ENCODE measurements at places on chromosomes 12 and 14.

DNA sequence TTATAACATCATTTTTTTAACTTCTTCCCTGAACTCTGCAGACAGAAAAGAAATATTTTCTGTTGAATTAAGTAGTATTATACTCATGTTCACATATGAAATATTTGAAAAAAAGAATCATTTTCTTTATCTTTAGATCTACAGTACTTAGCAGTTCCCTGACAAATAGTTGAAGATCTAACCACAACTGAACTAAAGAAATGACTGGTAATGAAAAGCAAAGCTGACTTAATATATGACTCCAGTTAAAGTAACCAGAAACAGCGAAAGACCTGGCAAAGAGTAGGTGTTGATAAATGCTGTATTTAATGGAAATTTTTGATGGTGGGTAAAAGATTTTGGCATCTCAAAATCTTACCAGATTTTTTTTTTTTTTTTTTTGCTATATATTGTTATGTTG is 207.1 kb upstream of the SLC16A7 start:
- no peak for DNase-seq

GRCh38 chr12:38921025-38921677 is 15.8 kb upstream of the CPNE8 start:
- DNase-seq: peak; percentile 4

- DNase-seq: no peak
Measured at GRCh38 chr12:75705749-75706711, 194.6 kb upstream of the KRR1 start.

DNA sequence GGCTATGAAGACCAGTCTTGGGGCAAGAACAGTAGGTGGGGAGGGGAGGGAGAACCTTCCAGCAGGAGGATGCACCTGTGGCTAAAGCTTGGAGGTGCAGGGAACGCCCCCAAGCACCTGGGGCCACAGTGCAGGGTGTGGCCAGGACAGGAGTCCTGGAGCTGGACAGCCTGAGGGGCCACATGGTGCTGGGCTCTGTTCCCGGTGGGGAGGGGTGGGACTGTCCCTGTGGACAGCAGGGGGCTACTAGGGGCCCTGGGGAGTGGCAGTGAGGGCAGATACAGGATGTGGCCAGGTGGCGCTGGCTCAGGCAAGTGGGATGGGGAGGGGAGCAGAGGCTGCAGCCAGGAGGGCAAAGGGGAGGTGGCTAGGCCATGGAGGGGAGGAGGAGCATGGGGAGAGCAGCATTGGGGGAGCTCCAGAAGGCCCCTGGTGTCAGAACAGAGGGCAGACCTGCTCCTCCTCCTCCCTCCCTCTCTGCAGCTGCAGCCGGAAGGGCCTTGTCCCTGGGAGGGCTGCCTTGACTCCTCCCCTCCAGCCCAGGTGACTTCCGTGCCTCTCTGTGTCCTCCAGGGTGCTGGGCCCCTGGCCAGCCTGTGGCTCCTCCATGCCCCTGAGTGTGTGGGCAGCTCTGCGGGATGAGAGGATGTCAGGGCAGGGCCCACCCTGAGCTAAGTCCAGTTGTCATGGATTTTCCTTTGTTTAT is 68.4 kb upstream of the DLK1 start:
- no peak for DNase-seq

GRCh38 chr14:56490379-56490778 is 89.2 kb upstream of the TMEM260 start:
- DNase-seq: no peak

GRCh38 chr12:95173392-95174251 is 43.6 kb downstream of the FGD6 start:
- DNase-seq: no peak

GRCh38 chr12:110530511-110530910 is 28.4 kb downstream of the RAD9B start:
- no peak for DNase-seq

DNA sequence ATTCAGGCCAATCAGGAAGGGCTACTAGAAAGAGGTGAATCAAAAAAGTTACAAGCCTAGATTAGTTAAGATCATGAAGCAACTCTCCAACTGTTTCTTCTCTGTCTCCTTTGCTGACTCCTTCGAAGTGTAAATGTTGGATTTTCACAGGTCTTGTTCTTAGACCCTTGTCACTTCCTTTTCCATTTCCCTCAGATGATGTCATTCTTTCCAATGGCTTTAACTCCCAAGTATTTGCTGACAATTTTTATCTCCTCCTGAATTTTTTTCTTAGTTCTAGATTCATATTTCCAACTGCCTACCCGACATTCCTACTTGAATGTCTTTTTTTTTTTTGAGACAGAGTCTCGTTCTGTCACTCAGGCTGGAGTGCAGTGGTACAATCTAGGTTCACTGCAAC is 10.8 kb downstream of the GAS2L3 start:
- no peak for DNase-seq

DNA sequence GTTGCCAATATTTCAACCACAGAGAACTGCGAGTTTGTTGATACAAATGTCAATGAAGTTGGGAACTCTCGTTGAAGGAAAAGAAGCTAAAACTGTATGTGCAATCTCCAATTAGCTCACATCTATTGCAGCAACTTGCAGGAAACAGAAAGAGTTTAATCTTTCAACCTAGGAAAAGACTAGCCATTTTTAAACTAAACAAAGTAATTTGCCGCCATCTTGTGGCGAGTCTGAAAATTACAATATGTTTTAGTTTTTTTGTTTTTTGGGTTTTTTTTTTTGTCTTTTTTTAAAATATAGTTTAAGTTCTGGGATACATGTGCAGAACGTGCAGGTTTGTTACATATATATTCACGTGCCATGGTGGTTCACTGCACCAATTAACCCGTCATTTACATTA is 131.2 kb upstream of the FOXG1 start:
- no peak for DNase-seq

DNA sequence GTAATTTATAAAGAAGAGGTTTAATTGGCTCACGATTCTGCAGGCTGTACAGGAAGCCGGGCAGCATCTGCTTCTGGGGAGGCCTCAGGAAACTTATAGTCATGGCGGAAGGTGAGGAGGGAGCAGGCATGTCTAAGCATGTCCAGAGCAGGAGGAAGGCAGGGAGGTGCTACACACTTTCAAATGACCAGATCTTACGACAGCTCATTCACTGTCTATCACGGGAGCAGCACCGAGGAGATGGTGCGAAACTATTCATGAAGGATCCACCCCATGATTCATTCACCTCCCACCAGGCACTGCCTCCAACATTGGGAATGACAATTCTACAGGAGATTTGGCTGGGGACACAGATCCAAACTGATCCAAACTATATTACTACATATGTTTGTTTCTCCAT is 10.0 kb downstream of the SFSWAP start:
- no peak for DNase-seq

GRCh38 chr14:71138448-71139293 is 231.4 kb downstream of the PCNX1 start:
- peak; percentile 49 for DNase-seq

DNA sequence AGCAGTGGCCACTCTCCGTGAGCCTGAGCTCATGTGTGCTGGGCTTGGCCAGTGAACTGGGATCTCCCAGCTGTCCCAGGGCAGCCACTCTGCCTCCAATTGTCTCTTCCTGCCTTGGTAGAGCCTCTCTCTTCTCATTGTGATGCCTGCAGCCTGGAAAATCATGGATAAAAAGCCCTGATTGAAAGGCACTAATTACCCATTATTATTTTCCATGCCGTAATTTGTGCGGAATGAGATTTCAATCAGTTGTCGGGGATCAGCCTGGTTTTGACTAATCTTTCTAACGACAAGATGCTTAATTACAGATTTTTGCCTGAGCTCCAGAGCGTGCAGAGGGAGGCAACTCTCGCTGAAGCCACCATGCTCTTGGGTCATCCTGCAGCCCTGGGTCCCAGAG is 52.7 kb downstream of the ESRRB start:
- no peak for DNase-seq

DNA sequence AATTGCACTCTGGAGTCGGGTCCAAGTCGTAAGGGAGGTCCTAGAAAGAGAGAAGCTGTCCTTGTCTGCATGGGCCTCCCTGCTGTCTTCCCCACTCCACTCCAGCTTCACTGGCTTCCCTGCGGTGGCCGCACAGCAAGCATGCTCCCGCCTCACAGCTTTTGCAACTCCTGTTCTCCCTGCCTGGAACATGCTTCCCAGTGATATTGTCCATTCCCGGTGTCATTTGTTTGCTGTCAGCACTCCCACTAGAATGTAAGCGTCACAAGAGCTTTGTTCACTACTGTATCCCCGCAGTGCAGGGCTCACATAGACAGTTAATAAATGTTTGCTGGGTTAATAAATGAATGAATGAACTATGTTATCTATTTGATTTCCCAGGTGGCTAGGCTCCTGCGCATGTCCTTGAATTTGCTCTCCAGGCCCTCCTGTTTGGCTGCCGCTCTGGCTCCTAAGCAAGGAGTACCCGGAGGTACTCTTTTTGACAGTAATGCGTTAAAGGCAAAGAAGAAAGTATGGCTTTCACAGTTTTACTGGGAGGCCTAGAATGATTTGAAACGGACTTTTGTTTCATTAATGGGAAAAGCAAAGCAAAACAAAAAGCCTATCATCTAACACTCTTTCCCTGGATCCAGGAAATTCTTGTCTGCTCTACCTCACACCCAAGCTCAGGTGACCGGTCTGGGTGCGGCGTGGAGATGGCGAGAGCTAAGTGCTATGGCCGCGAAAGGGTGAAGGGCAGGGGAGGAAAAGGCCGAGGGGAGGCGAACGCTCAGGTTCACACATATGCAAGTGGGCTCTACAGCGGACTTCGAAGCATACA is 6.2 kb upstream of the SLC7A7 start:
- DNase-seq: no peak
